ENCODE measurements at places on chromosomes 13 and 19.

GRCh38 chr19:2666344-2666994, 36.0 kb downstream of the GNG7 start:
- no peaks in the 10 kb centered on the region for H3K36me3 ChIP-seq
- no peak overlapping the region for H3K4me3 ChIP-seq
- no peaks in the 10 kb centered on the region for H3K27me3 ChIP-seq
- no peak for DNase-seq
- no peaks in the 10 kb centered on the region for H3K4me1 ChIP-seq
- no peak overlapping the region for H3K27ac ChIP-seq

DNA sequence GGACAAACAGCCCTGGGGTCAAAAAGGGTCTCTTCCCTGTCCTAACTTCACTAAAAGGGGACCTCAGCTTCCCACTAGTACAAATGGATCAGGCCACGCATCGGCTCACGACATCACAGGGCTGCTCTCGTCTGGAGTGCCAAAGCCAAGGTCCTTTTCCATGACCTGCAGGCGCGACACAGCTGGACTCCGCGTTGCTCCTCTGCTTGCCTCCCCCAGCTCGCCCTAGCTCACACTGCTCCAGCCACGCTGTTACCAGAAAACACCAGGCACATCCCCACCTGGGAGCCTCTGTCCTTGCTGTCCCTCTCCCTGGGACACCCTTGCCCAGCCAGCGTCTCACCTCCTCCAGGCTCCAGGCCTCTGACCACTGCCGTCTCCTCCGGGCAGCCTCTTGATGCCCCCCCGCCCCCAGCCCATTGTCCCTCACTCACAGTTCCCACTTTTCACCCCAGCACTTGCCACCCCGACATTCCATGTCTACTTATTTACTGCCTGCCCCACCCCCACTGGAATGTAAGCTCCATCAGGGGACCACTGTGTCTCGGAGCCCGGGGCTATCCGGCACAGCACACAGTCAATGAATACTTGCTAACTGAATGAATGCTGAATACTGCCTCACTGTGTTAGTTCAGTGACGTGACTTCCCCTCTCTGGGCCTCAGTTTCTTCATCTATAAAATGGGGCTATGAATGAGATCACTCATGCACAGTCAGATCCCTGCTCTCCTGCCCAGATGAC, 20.7 kb downstream of the AKT2 start:
- H3K36me3 ChIP-seq = no peaks in the 10 kb centered on the region
- no peaks in the 10 kb centered on the region for H3K4me1 ChIP-seq
- no peak for DNase-seq
- no peak overlapping the region for H3K4me3 ChIP-seq

- no peaks in the 10 kb centered on the region for H3K36me3 ChIP-seq
- H3K4me3 ChIP-seq = peak overlapping the region; percentile 44
- H3K27me3 ChIP-seq = no peaks in the 10 kb centered on the region
- H3K27ac ChIP-seq = peak overlapping the region; percentile 65
These were observed 181.2 kb downstream of the COL4A1 start for GRCh38 chr13:110125613-110126272.

DNA sequence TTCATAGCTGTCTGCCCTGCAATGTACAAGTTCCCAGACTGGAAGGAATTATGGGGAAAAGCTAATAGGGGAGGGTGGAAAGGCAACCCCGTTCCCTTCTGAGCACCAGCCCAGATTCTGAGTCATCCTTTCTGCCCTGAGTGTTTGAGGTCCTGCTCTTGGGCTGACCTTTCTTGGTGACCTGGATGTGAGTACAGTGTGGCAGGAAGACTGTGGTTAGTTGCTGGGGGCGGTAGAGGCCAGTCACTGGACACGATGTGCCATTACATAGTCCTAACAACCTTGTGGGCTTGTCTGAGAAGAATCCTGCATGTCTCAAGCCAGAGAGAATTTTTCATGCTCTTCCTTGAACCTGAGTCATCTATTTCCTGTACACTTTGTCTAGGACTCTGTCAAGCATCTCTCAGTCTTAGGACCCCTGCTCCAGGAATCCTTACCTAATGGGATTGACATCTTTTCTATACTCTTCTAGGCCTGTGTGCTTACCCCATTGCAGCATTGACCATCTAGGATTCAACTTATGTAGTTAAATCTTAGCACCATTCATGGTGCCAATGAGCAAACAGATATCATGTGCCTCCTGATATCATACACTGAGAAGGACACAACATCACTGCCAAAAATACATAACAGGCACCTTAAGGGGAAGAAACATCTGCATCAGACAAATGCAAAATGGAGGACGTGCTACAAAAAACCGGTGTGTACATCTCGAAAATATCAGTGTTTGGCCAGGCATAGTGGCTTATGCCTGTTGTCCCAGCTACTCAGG, 8.1 kb upstream of the ANGPTL4 start:
- H3K36me3 ChIP-seq = no peaks in the 10 kb centered on the region
- H3K27me3 ChIP-seq = no peaks in the 10 kb centered on the region
- DNase-seq = peak; percentile 96
- H3K4me1 ChIP-seq = peaks cover 23% of the 10 kb centered on the region
- no peak overlapping the region for H3K4me3 ChIP-seq

- peaks cover 2% of the 10 kb centered on the region for H3K27me3 ChIP-seq
- H3K27ac ChIP-seq = no peak overlapping the region
- H3K4me1 ChIP-seq = no peaks in the 10 kb centered on the region
- no peaks in the 10 kb centered on the region for H3K36me3 ChIP-seq
These were observed 18.4 kb upstream of the URI1 start for GRCh38 chr19:29923653-29924052.

GRCh38 chr19:18339723-18340122, 675 bp upstream of the PGPEP1 start:
- H3K4me1 ChIP-seq = no peaks in the 10 kb centered on the region
- peak; percentile 46 for DNase-seq
- no peak overlapping the region for H3K27ac ChIP-seq
- peak overlapping the region; percentile 96 for H3K4me3 ChIP-seq
- H3K36me3 ChIP-seq = no peaks in the 10 kb centered on the region

DNA sequence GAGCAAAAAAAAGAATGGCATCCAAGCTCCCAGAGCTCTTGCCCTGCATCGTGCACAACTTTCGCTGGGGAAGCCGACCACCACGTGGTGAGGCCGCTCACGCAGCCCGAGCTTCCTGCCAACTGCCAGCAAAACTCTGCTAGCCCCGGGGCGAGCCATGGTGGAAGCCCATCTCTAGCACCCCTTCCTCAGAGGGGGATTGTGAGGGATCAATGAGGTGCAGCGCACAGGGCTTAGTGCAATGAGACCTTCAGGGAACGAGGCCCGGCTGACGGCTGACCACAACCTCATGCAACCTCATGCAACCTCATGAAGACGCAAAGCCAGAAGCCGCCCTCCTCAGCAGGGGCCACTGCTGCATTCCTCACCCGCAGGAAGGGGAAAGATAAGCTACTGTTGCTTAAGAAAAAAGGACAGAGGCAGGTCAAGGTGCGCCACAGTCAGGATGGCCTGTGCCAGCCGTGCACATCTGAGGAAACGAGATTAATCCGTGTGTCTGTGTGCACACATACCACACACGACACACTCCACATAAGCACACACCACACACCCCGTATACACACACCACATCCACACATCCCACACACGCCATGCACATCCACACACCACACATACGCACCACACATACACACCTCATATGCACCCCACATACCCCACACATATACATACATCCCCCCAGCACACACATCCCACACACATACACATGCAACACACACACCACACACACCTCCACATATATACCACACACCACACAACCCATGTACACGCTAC, 9.6 kb downstream of the HSPBP1 start:
- no peaks in the 10 kb centered on the region for H3K36me3 ChIP-seq
- no peak overlapping the region for H3K27ac ChIP-seq
- H3K4me1 ChIP-seq = no peaks in the 10 kb centered on the region
- no peaks in the 10 kb centered on the region for H3K27me3 ChIP-seq

DNA sequence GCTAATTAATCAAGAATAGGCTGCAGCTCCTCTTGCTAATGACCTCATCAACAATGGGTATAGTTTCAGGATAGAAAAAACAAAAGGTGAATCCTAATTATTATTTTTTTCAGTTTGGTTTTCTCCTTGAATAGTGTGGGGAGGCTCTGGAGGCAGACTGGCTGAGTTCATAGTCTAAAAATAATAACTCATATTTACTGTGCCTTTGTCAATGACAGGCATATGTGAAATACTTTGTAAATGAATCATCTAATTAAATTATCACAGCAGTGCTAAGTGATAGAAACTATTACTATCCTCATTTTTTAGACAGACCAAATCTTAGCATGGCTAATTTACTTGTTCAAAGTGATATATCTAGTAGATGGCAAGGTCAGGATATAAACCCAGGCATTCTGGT, 1261.0 kb upstream of the SLC10A2 start:
- H3K36me3 ChIP-seq = no peaks in the 10 kb centered on the region
- no peaks in the 10 kb centered on the region for H3K4me1 ChIP-seq
- H3K27ac ChIP-seq = no peak overlapping the region
- no peaks in the 10 kb centered on the region for H3K27me3 ChIP-seq
- H3K4me3 ChIP-seq = no peak overlapping the region

DNA sequence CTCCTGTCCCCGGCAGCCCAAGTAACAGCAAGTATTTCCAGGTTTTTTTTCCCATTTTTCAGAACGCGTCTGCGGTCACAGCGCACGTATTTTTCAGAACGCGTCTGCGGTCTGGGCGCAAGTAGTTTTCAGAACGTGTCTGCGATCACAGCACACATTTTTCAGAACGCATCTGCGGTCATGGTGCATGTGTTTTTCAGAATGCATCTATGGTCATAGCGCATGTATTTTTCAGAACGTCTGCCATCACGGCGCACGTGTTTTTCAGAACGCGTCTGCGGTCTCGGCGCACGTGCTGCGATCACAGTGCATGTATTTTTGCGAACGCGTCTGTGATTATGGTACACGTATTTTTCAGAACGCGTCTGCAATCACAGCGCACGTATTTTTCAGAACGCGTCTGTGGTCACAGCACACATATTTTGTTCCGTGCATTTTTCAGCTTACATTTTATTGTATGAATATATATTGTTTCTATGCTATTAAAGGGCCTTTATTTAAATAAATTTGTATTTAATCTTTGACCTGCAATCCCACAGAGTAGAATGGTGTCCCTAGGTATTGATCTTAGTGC, 19.7 kb downstream of the ATP4B start:
- no peaks in the 10 kb centered on the region for H3K27me3 ChIP-seq
- H3K27ac ChIP-seq = no peak overlapping the region
- no peak for DNase-seq
- no peaks in the 10 kb centered on the region for H3K4me1 ChIP-seq

DNA sequence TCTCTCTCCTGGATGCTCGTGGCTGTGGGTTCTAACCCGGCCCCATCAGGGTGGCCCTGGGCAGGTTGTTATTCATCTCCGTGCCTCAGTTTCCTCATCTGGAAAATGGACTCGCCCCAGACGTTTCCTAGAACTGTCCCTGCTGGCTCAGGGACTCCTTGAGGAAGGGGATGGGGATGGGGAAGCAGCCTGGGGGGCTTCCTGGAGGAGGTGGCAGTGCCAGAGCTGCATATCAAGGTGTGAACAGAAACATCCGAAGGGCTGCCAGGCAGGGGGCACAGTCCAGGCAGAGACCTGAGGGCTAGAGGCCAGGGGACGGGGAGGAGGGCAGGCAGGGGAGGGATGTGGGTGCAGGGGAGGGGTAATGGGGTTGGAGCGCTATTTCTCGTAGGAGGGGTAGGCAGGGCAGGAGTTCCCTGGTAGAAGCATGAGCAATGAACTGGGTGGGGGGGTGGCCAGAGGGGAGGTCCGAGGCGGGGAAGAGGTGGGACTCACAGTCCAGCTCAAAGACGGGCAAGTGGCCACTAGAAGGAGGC, 3.6 kb upstream of the ELANE start:
- 0 out of 2 replicates have a peak, but pooled peaks cover 4% of the 10 kb centered on the region for H3K4me1 ChIP-seq
- no peak overlapping the region for H3K4me3 ChIP-seq
- peak; percentile 40 for DNase-seq
- H3K27ac ChIP-seq = no peak overlapping the region
- no peaks in the 10 kb centered on the region for H3K36me3 ChIP-seq

- DNase-seq = no peak
- no peak overlapping the region for H3K4me3 ChIP-seq
- H3K27me3 ChIP-seq = no peaks in the 10 kb centered on the region
- no peaks in the 10 kb centered on the region for H3K36me3 ChIP-seq
These were observed 18.2 kb downstream of the FCGBP start for GRCh38 chr19:39916236-39916635.

DNA sequence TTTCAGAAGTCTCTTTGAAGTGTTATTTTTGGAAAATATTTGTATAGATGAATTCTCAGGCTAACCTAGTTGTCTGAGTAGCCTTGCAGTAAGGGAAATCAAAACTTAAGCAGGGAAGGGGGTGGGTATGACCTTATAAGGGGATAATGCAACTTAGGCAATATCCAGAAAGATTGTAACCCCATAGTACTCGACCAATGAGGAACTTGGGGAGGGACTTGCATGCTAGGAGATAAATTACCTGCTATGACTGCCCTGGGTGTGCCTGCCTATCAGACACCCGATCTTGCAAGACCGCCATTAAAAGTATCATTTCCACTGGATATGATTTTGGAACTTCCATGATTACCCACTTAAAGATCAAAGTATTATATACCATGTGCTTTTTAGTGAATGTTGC, 23.0 kb upstream of the RFXAP start:
- H3K27ac ChIP-seq = no peak overlapping the region
- no peak overlapping the region for H3K4me3 ChIP-seq
- DNase-seq = no peak
- H3K4me1 ChIP-seq = no peaks in the 10 kb centered on the region
- H3K36me3 ChIP-seq = no peaks in the 10 kb centered on the region

- H3K4me1 ChIP-seq = peaks cover 45% of the 10 kb centered on the region
- H3K27ac ChIP-seq = no peak overlapping the region
- no peak overlapping the region for H3K4me3 ChIP-seq
- H3K27me3 ChIP-seq = no peaks in the 10 kb centered on the region
These were observed 4.8 kb downstream of the TSHZ3 start for GRCh38 chr19:31344403-31344802.

DNA sequence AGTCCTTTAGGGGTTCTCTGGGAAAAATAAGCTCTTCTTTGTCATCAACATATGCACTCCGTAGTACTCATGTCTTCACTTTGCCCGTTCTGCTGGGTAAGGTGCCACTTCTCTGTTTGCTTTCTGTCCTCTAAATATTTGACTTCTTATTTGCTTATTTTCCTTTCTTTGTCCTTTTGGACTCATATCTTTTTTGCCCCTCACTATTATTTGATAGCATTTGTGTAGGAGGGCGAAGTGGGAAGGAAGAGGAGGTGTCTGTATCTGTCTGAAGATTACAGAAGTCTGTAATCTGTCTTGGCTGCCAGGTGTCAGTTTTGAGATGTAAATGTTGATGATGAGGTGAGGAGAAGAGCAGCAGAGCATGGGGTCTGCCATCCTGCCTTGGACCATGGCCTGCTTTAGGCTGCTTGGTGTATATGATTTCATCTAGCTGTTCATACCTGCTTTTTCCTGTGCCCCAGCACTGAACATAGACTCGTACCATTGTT, 30.8 kb downstream of the USPL1 start:
- peaks cover 49% of the 10 kb centered on the region for H3K36me3 ChIP-seq
- H3K4me1 ChIP-seq = no peaks in the 10 kb centered on the region
- no peak for DNase-seq
- no peaks in the 10 kb centered on the region for H3K27me3 ChIP-seq
- no peak overlapping the region for H3K4me3 ChIP-seq

Data from GM23248 (cell line).